ENCODE measurements at places on chromosomes 5 and 9.

GRCh38 chr9:134348404-134349155 is 22.3 kb downstream of the RXRA start:
- DNase-seq, result no peak

DNA sequence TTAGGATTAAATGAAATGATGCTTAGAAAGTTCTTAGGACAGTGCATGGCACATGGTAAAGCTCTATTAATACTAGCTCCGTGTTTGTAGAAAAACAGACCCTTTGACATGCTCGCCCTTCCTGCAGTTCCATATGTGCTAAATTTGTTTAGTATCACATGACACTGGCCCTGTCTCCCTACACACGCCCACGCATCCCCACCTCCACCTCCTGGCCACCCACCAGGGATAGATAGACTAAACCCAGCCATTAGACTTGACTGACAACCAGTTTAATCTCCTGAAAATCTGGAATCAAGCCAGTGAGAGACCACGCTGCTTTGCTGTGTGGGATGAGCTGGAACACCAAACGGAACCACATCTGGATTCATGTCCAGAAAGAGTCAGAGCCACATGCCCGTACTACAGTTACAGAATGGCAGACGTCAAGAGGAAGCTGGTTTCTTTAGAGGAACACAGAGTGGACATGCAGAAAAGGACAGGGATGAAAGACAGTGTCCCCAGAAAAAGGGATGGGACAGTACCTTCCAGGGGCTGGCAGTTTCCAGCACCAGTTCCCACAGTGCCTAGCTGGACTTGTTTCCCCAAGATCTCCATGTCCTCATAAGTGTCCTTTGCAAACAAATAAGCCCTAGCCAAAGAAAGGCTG is 186.1 kb downstream of the PDZD2 start:
- DNase-seq, result no peak

DNA sequence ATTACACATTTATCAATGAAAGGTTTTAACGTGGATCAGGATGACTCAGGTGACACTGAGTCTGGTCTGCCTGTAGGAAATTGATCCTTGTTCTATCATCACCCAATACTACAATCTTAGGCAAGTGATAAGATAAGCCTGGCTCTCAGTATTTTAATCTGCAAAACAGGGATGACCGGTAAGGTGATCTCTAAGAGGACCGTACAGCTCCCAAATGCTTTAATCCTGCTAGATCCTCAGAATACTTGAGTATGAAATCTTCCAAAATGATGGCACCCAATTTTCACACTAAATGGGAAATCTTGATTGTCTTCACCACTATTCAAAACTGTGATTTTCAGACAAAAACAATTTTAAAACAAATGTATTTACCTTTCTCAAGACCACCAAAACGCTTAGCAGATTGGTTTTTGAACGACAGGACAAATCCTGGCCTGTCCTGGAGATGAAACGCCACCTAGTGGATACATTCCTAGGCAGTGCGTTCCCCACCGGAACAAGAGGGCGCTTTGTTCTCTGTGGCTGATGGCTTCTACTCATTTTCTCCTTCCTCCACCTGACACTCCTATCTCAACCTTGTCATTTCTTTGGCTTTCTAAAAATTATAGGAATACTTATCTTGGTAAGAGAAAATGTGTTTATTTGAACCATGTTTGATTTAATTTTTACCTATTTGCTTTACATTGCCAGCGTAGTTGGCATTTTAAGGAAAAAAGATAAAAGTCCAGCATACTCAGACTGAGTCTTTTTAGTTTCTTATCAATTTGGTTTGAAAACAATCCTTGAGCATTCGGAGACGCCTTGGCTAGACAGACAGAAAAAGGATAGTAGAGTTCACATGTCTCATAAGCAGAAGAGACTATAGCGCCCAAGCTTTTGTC is 41.2 kb upstream of the VCAN start:
- DNase-seq, result peak; percentile 41

DNA sequence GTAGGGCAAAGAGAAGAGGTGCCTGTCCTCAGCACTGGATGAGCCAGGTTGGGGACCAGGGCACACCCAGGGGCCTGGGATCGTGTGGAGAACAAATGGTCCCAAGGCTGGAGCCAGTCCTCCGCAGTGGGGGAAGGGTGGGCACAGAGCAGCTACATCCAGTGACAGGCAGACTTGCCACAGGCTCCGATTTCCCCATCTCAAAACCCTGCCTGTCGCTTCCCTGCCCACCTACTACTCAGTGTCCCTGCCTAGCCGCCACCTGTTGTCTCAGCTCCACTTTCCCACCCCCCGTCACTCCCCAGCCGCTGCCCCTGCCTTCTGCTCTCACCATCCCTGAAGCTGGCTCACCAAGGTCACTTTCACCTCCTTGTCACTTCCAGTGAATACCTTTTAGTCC is 13.9 kb upstream of the ENHO start:
- no peak for DNase-seq

DNA sequence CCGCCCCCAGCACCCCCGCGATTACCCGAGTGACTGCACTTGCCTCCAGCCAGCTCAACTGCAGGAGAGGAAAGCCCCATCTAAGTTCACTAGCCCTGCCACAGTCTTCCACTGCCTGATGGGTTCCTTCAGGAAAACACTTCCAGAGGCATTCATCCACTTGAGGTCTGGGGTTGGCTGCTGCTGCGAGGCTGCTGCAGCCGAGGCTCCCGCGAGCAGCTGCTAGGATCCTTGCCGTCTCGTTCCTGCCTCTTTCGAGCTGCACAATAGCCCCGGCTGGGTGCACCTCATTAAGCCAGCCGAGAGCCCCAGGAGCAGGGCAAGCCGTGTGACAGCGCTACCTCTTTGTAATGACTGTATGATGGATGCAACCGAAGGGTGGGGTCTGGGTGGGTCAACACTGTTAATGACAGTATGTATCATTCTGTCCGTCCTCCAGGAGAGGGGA is 24.2 kb upstream of the ELAVL2 start:
- no peak for DNase-seq

DNA sequence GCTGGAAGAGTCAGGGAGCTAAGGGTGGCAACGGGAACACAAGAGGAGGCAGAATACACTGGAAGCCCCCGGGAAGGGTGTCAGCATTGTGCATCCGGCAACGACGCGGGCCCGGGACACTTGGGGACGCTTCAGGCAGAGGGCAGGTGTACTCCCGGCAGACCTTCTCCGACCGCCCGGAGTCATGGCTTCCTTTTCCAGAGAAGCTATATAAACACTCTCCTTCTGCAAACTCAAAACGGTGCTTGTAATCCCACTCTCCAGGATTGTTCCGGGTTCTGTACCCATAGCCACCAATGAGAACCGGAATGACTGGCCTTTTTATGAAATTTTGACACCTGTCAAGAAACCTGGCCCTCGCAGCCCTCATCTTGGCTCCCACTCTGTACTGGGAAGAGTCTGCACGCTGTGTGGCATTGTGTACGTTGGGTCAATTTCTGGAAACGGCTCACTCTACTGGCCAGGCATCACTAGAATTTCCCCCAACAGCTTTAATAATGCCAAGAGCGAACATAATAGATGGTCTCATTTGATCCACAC is 462 bp upstream of the MCC start:
- no peak for DNase-seq

All from GM12864 (cell line).